ENCODE measurements at places on chromosomes 12 and 14.

- no peak for DNase-seq
Measured at GRCh38 chr12:81949841-81950308, 190.7 kb upstream of the PPFIA2 start.

DNA sequence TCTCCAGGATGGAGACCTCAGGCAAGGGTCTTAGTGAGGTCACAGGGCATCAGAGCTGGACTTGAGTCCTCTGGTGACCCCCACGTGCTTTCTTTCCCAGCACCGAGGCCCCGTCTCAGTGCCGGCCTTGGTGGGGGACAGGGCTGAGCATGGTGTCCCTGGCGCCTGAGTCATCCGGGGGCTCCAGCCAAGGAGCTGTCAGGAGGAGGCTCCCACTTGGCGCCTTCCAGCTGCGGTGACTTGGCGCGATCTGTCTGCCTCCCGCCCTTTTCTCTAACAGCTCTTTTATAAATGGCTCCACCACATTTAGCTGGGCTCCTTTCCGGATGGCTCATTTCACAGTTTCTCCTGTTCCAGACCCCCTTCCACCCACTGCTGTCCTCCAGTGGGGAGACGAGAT lies 60.4 kb downstream of the PRMT8 start:
- no peak for DNase-seq

DNA sequence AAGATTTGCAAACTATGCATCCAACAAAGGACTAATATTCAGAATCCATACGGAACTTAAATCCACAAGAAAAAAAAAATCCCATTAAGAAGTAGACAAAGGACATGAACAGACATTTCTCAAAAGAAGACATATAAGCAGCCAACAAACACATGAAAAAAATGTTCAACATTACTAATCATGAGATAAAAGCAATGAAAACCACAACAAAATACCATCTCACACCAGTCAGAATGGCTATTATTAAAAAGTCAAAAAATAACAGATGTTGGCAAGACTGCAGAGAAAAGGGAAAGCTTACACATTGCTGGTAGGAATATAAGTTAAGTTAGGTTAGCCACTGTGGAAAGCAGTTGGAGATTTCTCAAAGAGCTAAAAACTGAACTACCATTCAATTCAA lies 16.2 kb downstream of the CDK17 start:
- no peak for DNase-seq

- no peak for DNase-seq
Measured at GRCh38 chr12:82608706-82609105, 78.0 kb upstream of the TMTC2 start.

DNA sequence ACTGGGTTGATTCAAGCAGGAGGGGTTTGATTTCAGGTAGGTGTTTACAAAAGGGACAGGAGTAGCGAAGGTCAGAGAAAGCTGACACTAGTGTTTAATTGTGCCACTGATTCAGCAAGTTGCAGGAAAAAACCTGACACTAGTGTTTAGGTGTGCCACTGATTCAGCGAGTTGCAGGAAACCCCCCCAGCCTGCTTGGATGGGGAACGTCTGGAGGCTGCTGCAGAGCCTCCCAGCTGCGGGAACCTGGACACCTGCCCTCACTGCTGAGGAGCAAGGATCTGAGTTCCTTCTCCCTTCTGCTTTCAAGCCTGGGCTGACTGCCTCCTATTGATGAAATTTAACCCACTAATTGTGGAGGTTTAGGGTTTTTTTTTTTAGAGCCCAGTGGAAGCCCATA lies 84.2 kb downstream of the AVPR1A start:
- no peak for DNase-seq

DNA sequence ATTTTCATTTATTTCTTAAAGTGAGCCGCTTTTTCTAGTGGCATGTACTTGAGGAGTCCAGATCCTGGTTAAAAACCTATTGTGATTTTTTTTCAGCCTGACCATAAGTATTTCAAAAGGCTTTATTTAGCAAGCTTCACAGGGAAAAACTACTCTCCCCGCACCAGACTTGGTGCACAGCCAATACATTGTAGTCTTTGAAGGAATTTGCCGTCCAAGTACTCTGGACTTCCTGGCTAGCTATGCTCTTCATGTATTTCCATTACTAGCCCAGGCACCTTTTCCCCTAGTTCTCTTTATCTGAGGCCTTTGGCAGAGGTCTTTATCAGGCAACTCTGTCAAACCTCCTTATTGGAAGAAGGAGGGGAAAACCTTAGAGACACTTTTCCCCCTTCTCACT lies 234.7 kb downstream of the CCDC91 start:
- no peak for DNase-seq

DNA sequence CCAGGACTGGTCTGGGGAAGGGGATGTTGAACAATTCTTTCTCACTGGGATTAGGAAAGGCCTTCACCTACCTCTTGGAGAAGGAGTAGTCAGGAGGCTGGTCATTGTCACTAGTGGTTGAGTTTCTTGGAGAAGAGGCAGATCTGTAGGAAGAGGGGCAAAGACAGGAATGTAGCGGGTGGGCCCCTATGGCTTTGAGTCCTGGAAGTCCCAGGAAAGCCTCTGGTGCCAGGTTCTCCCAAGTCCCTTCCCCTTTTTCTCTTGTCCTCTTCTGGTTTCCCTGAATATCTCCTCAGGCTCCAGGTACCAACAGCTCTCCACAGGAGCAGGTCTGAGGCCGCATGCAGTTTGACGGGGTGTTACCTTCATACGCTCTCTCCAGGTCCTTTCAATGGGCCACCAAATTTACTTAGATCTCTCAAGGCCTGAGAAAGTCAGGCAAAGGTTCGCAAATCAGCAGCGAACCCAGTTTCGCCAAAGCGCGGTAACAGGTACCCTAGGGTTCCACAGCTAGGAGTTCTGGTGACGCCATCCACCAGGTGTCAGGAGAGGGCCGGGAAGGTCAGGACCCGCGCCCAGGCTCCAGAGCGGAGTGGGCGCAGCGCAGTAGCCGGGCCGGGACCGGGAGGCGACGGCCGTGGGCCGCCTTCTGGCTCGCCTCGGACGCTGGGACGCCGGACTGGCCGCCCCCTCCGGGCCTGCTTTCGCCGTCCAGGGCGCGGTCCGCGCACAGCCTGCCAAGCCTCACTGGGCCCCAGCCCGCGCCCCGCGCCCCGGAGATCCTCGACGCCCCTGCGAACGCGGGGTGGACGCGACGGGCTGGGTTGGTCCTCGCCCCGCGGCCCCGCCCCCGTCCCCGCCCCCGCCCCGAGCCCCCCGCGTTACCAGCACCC lies 795 bp downstream of the SMAGP start:
- DNase-seq: peak; percentile 65

DNA sequence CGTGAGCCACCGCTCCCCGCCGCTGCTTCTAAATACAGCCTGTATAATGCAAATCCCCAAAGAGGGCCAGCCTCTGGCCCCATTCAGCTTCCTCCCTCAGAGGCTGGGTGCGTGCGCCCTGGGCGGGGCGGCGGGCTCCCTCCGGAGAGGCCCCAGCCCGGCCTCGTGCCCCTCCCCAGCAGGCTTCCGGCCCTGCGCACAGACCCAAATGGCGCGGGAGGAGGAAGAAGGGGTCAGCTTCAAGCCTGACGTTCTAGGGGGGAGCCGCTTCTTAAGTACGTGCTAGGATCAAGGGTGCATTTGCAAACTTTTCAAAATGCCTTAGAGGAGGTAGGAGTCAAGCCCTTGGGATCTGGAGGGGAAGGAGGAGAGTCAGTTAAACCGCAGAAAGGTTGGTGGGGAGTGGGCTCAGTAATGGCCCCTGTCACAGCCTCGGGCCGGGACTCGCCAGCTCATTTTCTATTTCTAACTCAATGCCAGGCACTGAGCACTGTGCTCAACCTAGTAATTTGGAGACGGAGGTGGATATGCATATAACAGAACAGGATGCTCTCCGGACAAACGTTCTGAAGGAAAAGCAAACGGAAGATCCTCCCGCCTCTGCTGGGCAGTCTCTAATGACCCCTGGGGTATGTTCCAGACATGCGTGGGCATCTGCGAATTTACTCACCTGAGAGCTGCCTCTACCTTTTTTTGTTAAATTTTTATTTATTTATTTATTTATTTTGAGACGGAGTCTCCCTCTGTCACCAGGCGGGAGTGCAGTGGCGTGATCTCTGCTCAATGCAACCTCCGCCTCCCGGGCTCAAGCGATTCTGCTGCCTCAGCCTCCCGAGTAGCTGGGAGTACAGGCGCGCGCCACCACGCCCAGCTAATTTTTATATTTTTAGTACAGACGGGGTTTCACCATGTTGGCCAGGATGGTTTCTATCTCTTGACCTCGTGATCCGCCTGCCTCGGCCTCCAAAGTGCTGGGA lies 32.3 kb downstream of the NINJ2 start:
- DNase-seq: peak; percentile 78

DNA sequence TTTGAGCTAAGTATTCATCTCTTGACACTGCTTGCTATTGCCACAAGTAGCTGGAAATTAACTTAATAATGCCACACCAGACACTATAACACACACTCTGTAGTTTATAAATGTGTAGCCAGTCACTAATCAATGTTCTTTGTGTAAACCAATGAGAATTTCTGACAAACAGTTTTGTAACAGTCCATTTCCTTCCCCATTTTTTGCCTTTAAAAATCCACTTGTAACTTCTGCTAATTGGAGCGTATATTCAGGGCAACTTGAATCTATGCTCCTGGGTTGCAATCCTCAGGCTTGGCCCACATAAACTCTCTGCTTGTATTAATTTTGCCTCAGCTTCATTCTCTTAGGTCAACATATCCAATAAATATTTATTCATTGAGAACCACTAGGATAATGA lies 125.0 kb upstream of the DHRS4 start:
- DNase-seq: no peak

- peak; percentile 32 for DNase-seq
Measured at GRCh38 chr14:37197421-37198272, at the start of gene MIPOL1. Gene MIPOL1, plus strand, starts transcription at chr14:37197937. Its CDS starts 49,952 bp downstream, at chr14:37247889.

DNA sequence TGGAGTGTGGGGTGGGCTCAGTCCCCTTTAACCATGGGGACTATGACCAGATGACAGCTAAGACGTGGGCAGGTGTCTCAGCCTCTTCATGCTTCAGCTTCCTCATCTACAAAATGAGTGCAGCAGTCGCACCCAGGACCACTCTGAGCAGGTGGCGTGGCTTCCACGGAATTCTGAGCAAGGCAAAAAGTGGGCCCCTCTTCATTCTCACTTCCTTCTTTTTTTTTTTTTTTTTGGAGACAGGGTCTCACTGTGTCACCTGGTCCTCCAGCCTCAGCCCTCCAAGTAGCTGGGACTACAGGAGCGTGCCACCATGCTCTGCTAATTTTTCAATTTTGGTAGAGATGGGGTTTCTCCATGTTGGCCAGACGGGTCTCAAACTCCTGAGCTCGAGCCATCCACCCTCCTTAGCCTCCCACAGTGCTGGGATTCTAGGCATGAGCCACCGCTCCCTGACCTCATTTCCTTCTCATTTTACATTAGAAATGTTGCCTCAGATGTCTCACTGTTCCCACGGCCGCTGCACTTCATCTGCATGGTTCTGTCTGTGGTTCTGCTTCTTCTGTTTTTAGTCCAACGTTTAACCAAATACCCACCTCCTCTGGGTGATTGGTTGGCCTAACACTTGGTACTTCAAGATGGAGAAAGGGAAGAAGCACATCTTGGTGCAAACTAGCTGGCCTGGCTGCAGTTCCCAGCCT lies 41.3 kb upstream of the BCL7A start:
- DNase-seq: peak; percentile 33

DNA sequence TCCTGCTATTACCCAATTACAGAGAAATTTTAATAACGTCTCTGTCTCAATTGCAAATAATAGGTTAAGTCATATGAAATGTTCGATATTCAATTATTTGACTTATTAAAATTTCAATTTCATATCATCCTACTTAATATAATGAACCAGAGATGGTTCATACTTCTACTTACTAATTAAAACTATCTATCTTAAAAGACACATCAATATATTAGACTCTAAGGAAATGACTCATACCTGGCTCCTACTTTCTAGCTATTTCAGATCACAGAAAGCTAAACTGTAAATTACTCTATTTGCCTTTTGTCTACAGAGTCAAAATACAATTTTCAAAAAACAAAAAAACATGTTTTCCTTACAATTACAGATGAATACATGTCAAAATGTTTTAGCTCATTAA lies 99.6 kb downstream of the CAPZA3 start:
- no peak for DNase-seq

DNA sequence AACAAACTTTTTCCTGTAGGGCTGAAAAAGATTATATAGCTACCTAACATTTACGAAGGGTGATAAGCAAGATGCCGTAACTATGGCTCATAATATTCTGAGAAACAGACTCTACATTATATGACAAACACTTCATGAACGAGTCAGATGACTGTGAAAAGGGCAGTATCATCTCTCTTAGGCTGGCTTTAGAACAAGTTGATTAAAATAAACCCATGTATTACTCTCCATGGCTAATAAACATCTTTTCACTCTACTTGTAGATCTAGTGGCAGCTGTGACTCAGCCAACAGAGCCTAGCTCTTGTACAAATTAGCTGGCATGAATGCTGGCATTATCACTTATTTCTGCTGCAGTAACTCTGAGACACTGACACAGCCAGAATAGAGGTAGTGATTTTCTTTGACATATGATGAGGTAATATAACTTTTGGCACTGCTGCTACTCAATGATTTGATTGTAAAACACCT lies 47.1 kb downstream of the SLC2A13 start:
- no peak for DNase-seq

GRCh38 chr12:111405859-111406473 lies at the start of gene SH2B3:
Gene SH2B3, plus strand, starts transcription at chr12:111405923. Its CDS starts 12,223 bp downstream, at chr12:111418146.
- DNase-seq: peak; percentile 84

DNA sequence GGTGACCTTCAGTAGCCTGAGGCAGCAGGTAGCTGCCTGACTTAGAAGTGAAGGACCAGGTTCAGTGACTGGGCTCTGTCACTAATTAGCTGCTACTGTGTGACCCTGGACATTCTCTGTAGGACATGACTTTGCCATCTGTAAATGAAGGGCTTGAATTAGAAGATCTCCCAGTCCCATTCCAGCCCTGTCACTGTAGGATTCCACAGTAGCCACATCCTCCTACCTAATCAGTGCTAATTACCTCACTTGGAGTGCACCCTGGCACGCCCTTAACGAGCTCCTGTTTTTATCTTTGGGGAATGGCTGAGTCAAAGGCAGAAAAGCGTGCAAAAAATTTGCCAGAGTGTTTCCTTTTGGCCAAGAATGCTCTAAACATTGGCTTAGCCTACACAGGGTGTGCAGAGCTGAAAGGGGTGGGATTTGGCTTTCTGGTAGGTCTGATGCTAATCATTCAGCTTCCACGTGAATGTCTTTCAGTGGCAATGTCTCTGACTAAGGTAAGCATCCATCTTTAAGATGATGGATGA lies 6.8 kb downstream of the NTF3 start:
- no peak for DNase-seq

GRCh38 chr12:23950775-23951451 lies 1.4 kb upstream of the SOX5 start:
- DNase-seq: no peak

DNA sequence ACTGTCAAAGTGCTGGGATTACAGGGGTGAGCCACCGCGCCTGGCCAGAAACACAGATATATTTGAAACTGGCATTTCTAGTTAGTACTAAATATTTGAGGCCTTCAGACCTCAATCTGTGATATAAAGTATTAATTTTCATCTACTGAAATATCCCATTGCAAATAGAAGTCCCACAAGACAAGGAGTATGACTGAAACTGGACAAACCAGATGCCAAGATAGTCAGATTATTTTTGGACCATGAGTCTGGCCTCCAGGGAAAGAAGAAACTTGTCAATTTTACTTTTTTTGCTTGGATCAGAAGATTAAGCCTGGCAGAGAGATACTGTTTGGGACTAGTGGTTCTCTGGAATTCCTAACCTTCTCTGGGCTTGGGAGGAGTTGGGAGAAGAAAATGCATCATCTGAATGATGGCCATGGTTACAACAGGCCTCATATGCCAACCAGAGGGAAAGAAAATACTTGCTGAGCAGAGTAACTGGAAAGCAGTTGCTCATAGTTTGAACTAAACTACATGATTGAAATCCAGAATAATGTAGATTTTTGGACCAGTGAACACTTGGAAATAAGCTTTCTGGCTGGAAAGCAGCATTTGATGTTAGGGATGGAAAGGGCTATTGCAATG lies 2.9 kb upstream of the SMOC1 start:
- DNase-seq: no peak
